ENCODE measurements at places on chromosomes 1 and 21.
A peak's percentile ranks its signal among the peaks of the same experiment; 100 is the strongest.

- H3K4me3 ChIP-seq = no peak overlapping the region
- peaks cover 45% of the 10 kb centered on the region for H3K27me3 ChIP-seq
- no peaks in the 10 kb centered on the region for H3K36me3 ChIP-seq
Measured at GRCh38 chr1:22236166-22236565, 93.3 kb upstream of the WNT4 start.

GRCh38 chr1:74830766-74831165 is 97.8 kb downstream of the TYW3 start:
- no peak overlapping the region for H3K4me3 ChIP-seq
- no peaks in the 10 kb centered on the region for H3K4me1 ChIP-seq

GRCh38 chr1:30763651-30764248 is 6.2 kb upstream of the LAPTM5 start:
- no peaks in the 10 kb centered on the region for H3K36me3 ChIP-seq
- no peak for ATAC-seq
- H3K27ac ChIP-seq = peak overlapping the region; percentile 90

GRCh38 chr1:37753473-37754321 is 11.2 kb downstream of the EPHA10 start:
- H3K27me3 ChIP-seq = peaks cover 52% of the 10 kb centered on the region
- H3K27ac ChIP-seq = no peak overlapping the region
- H3K36me3 ChIP-seq = no peaks in the 10 kb centered on the region
- no peak for ATAC-seq
- peak overlapping the region; percentile 32 for H3K4me3 ChIP-seq

DNA sequence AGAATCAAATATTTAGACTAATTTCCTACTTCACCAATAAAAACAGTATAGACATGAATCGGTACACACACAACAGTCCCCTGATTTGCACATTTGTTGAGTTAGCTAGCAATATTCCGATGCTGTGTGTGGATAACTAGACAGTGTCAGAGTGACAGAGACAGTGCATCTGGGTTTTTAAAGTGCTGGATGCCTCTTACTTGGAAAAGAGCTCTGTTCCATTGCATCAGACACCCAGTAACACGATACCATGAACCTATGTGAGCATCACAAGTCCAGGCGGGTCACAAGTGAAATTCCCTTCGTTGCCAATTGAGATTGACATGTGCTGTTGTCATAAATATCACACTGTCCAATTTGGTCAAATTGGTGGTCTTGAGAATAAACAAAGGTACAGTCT is 82.0 kb upstream of the ESRRG start:
- H3K27me3 ChIP-seq = no peaks in the 10 kb centered on the region
- no peaks in the 10 kb centered on the region for H3K4me1 ChIP-seq
- no peaks in the 10 kb centered on the region for H3K36me3 ChIP-seq
- H3K4me3 ChIP-seq = no peak overlapping the region
- no peak for ATAC-seq

GRCh38 chr1:204751883-204752687 is 66.5 kb upstream of the LRRN2 start:
- ATAC-seq = no peak
- H3K36me3 ChIP-seq = no peaks in the 10 kb centered on the region
- H3K4me3 ChIP-seq = no peak overlapping the region
- no peaks in the 10 kb centered on the region for H3K4me1 ChIP-seq
- H3K27ac ChIP-seq = no peak overlapping the region

- H3K4me1 ChIP-seq = peaks cover 24% of the 10 kb centered on the region
- H3K27ac ChIP-seq = no peak overlapping the region
- no peaks in the 10 kb centered on the region for H3K27me3 ChIP-seq
- H3K4me3 ChIP-seq = no peak overlapping the region
- ATAC-seq = peak; percentile 49
Measured at GRCh38 chr1:119139857-119140176, 636 bp downstream of the WARS2 start.

DNA sequence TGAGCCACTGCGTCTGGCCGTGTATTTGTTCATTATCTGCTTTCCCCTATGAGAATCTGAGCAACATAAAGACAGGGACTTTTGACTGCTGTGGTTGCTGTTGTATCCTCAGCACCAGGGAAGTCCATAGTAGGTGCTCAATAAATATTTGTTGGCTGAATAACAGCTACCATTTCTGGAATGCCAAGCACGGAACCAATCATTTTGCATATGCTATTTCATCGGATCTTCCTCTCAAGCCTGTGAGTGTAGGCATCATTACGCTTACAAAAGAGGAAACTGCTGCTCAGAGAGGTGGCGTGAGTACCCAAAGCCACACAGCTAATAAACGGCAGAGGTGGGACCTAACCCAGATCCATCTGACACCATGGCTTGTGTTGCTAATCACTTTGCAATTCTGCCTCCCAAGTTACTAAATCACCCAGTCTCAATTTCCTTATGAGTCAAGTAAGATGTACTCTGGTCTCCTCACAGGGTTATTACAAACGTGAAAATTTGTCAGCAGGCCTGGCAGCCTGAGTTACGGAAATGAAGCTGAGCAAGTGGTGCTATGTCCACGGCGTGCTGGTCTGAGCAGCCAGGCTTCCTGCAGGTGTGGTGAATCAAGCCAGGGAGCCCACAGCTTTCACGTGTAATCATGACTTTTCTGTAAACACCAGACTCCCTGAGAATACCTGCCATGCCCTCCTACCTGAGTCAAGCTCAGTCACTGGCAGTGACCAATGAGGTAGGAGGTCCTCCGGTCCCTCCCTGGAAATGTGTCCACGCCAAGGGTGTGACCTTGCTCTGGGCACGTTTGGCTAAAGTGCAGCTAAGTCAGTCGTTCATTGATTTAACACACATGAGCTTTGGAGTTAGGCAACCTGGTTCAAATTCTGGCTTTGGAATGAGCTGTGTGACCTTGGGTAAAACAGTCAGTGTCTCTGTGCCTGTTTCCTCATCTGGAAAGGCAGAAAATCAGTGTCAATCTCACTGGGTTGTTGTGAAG is 4.8 kb upstream of the RHCE start:
- no peaks in the 10 kb centered on the region for H3K27me3 ChIP-seq
- ATAC-seq = no peak
- no peak overlapping the region for H3K4me3 ChIP-seq
- peaks cover 6% of the 10 kb centered on the region for H3K4me1 ChIP-seq
- H3K36me3 ChIP-seq = no peaks in the 10 kb centered on the region
- no peak overlapping the region for H3K27ac ChIP-seq

- H3K4me1 ChIP-seq = peaks cover 34% of the 10 kb centered on the region
- H3K36me3 ChIP-seq = peaks cover 13% of the 10 kb centered on the region
- no peaks in the 10 kb centered on the region for H3K27me3 ChIP-seq
- ATAC-seq = no peak
Measured at GRCh38 chr1:147171399-147172167, 687 bp downstream of the PRKAB2 start.

GRCh38 chr1:74180490-74180889 is 17.5 kb downstream of the LRRIQ3 start:
- no peak overlapping the region for H3K4me3 ChIP-seq
- H3K27me3 ChIP-seq = no peaks in the 10 kb centered on the region
- peaks cover 12% of the 10 kb centered on the region for H3K36me3 ChIP-seq

- peaks cover 10% of the 10 kb centered on the region for H3K27me3 ChIP-seq
- H3K4me3 ChIP-seq = no peak overlapping the region
- H3K36me3 ChIP-seq = no peaks in the 10 kb centered on the region
- H3K27ac ChIP-seq = no peak overlapping the region
- peaks cover 16% of the 10 kb centered on the region for H3K4me1 ChIP-seq
Measured at GRCh38 chr1:41501581-41501980, 17.1 kb upstream of the EDN2 start.

GRCh38 chr21:45282283-45283034 is 5.2 kb downstream of the POFUT2 start:
- no peak for ATAC-seq
- no peaks in the 10 kb centered on the region for H3K27me3 ChIP-seq

GRCh38 chr1:151934048-151934493 is 24.8 kb upstream of the THEM4 start:
- no peak overlapping the region for H3K27ac ChIP-seq
- H3K36me3 ChIP-seq = no peaks in the 10 kb centered on the region
- H3K4me1 ChIP-seq = peaks cover 8% of the 10 kb centered on the region
- H3K27me3 ChIP-seq = no peaks in the 10 kb centered on the region
- peak; percentile 79 for ATAC-seq

DNA sequence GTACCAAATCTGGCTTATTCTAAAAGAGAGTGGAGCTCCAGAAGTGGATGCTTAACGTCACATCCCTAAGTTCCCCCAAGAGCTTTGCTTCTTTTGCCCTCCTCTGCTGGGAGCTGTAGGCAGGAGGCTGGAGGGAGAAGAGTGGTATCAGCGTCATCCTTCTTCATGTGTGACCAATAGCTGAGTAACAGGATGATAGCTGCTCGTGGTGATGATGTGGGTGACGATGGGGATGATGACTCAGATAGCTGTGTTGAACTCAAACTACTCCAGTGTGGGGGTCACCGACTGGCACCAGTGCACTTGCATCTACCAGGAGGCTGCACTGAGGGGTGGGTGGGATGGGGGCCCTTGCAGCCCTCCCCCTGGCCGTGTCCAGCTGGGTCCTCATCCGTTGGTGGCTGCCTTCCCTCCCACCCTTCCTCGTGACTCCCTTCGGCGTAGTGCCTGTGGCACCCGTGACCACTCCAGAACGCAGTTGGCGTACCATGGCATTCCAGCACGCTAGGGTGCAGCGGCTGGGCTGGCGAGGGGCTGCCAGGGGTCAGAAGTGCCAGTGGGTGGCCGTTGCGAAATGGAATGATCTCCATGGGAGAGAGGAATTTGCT is 1.1 kb downstream of the IGFN1 start:
- no peak overlapping the region for H3K27ac ChIP-seq
- peaks cover 34% of the 10 kb centered on the region for H3K27me3 ChIP-seq
- no peak overlapping the region for H3K4me3 ChIP-seq
- ATAC-seq = no peak
- H3K4me1 ChIP-seq = no peaks in the 10 kb centered on the region
- H3K36me3 ChIP-seq = no peaks in the 10 kb centered on the region

DNA sequence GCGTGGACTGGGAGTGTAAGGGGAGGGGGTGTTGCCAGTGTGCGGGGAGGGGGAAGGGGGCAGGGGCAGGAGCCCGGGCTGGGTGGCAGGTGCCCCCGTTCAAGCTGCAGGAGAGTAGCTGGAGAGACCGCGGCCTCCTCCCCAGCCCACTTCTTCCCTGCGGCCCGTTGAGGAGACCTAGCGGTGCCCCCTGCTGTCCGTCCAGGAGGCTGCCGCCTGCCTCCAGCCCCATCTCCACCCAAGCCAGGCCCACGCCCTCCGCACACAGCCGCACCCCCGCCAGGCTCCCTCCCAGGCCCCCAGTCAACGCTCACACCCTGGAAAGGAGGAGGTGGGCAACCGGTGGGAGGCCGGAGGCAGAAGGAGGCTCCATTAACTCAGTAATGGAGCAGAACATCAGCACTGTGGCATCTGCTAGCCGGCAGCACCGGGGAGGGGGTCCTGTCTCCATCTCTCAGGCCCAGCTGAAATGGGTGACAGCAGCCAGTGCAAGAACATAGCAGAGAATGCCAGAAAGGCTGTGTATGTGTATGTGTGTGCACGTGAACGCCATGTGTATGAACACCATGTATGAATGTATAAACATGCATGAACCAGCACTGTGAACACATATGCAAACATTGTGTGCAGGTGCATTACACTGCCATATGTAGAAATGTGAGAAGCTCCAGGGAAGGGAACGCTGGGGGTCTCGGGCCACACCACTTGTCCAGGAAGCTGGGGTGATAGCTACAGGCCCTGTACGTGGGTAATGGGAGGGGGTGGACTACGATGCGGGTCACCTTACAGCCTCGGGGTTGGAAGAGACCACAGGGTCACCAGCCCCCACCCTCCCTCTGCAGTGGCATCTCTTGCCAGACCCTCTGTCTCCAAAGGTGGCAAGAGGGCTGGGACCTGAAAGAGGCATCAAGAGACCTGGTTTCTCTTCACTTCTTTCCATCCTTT is 84.6 kb downstream of the SYT2 start:
- peaks cover 43% of the 10 kb centered on the region for H3K4me1 ChIP-seq
- H3K36me3 ChIP-seq = no peaks in the 10 kb centered on the region
- H3K4me3 ChIP-seq = no peak overlapping the region
- peaks cover 10% of the 10 kb centered on the region for H3K27me3 ChIP-seq
- no peak overlapping the region for H3K27ac ChIP-seq

- H3K27ac ChIP-seq = no peak overlapping the region
- no peak for ATAC-seq
- no peaks in the 10 kb centered on the region for H3K36me3 ChIP-seq
- H3K4me1 ChIP-seq = peaks cover 11% of the 10 kb centered on the region
Measured at GRCh38 chr1:43545695-43546387, 15.2 kb downstream of the PTPRF start.

- H3K36me3 ChIP-seq = peaks cover 25% of the 10 kb centered on the region
- H3K27ac ChIP-seq = peak overlapping the region; percentile 98
- no peak overlapping the region for H3K4me3 ChIP-seq
- H3K27me3 ChIP-seq = no peaks in the 10 kb centered on the region
Measured at GRCh38 chr1:40396420-40396819, 22.9 kb downstream of the SMAP2 start.

- ATAC-seq = no peak
- H3K27ac ChIP-seq = no peak overlapping the region
- H3K27me3 ChIP-seq = peaks cover 21% of the 10 kb centered on the region
- no peaks in the 10 kb centered on the region for H3K36me3 ChIP-seq
Measured at GRCh38 chr1:158098256-158098655, 82.4 kb upstream of the CD1D start.

GRCh38 chr1:192887426-192887825 is 78.6 kb downstream of the RGS2 start:
- H3K27me3 ChIP-seq = no peaks in the 10 kb centered on the region
- no peaks in the 10 kb centered on the region for H3K4me1 ChIP-seq
- ATAC-seq = no peak
- H3K36me3 ChIP-seq = no peaks in the 10 kb centered on the region
- H3K4me3 ChIP-seq = no peak overlapping the region
- no peak overlapping the region for H3K27ac ChIP-seq

- no peak for ATAC-seq
- peaks cover 59% of the 10 kb centered on the region for H3K27me3 ChIP-seq
- peaks cover 17% of the 10 kb centered on the region for H3K4me1 ChIP-seq
- H3K4me3 ChIP-seq = no peak overlapping the region
Measured at GRCh38 chr21:42721341-42721824, 68.0 kb downstream of the PDE9A start.

GRCh38 chr1:146039844-146040194 is 18.3 kb upstream of the HJV start:
- H3K4me1 ChIP-seq = peaks cover 46% of the 10 kb centered on the region
- peak overlapping the region; percentile 97 for H3K27ac ChIP-seq
- no peaks in the 10 kb centered on the region for H3K27me3 ChIP-seq
- no peaks in the 10 kb centered on the region for H3K36me3 ChIP-seq
- no peak overlapping the region for H3K4me3 ChIP-seq
- ATAC-seq = no peak

GRCh38 chr1:67390041-67390887 is 39.9 kb downstream of the SERBP1 start:
- no peaks in the 10 kb centered on the region for H3K27me3 ChIP-seq
- H3K4me3 ChIP-seq = no peak overlapping the region
- no peak overlapping the region for H3K27ac ChIP-seq
- no peak for ATAC-seq

DNA sequence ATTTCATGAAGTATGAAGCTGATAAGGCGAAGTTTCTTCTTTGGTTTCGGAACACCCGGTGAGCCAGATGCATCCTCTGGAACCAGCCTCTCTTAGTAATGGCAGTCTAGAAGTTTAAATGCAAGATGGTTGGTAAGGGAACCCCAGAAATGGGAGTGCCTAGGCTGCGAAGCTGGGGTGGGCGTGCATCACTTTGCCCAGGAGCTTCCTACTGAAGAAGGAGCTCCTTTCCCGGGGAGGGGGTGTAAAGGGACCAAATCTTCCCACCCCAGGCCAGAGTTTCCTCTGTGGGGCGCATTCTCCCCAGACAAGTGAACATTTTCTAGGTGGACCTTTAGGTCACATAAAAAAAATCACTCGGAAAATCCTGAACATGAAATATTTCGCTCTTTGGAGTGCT is 4.4 kb downstream of the TFF2 start:
- peaks cover 41% of the 10 kb centered on the region for H3K27me3 ChIP-seq
- no peaks in the 10 kb centered on the region for H3K36me3 ChIP-seq
- no peak overlapping the region for H3K4me3 ChIP-seq
- no peak overlapping the region for H3K27ac ChIP-seq
- no peak for ATAC-seq

Data from stimulated activated memory B cell treated with anti-CD40 and anti-IgM and Interleukin-4, amounts not matched to agents 10 μg/mL and 1 μg/mL and 100 μg/mL, for 72 hours (primary cell).